Osteocyte (in vitro differentiated cells): ENCODE measurements at places on chromosomes 2 and 18.

DNA sequence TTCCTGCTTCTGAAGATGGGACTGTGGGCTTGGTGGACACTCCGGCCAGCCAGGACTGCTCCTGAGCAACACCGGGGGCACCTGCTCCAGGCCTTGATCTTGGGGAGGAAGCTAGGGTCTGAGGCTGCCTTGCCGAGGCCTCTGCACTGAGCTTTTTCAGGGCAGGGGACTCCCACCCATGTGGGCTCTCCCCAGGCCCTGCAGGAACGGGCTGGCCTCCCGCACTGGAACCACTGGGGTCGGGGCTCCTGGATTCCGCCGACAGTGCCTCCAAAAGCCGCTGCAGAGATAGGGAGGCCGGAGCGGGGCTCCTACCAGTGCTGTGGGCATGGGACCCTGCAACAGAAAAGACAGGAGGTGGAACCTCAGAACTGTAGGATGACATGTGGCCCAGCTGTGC lies 7.6 kb upstream of the ADRA2B start:
- no peak for DNase-seq

GRCh38 chr2:121123268-121123667 lies 161.7 kb downstream of the TFCP2L1 start:
- DNase-seq: no peak

- no peak for DNase-seq
Observed at GRCh38 chr2:46813680-46814079, 101.9 kb downstream of the MCFD2 start.

- no peak for DNase-seq
Observed at GRCh38 chr18:42100911-42101310, 145.9 kb downstream of the PIK3C3 start.

GRCh38 chr2:194545978-194546377 lies 1111.0 kb upstream of the SLC39A10 start:
- DNase-seq: no peak

DNA sequence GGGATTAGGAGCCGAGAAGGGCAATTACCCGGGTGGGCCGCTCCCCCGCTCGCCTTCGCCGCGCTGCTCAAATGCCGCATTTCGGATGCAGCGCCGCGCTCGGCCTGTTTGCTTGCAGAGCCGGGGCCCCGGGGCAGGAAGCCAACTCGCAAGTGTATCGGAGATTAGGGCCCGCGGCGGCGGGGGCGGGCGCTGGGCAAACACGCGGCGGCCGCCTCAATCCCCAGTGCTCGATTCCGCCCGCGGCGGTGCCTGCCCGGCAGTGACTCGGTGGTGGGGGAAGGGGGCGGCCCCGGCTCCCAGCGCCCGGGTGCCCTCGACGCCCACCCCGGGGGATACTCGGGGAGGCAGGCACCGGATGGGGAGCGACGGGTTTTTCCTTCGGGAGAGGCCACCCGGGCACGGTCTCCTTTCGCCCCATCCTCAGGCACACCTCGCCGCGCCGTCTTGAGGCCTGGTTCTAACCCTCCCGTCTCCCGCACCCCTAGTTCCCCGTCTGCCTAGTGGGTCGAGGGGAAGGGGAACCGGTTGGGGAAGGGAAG lies 26.6 kb upstream of the NOTO start:
- no peak for DNase-seq
